ENCODE measurements at places on chromosomes 6 and 20.

- no peak for DNase-seq
Measured at GRCh38 chr6:151784441-151785214, 22.9 kb upstream of the ESR1 start.

DNA sequence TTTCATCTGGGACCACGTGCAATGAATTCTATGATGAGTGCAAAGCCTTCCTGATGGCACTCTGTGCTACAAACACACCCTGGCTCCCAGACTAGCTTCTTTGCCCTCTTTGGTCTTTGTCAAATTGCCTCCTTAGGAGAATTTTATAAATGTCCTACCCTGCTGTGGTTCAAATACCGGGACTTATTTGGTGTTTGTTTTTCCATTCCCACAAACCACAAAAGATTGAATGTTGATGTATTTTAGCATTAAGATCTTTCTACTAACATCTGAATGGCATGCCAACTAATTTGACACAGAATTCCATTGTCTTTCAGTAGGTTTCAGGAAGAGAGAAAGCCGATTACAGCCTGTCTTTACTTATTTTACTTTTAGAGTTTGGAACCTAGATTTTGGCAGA is 424.2 kb upstream of the SLC35B3 start:
- no peak for DNase-seq

DNA sequence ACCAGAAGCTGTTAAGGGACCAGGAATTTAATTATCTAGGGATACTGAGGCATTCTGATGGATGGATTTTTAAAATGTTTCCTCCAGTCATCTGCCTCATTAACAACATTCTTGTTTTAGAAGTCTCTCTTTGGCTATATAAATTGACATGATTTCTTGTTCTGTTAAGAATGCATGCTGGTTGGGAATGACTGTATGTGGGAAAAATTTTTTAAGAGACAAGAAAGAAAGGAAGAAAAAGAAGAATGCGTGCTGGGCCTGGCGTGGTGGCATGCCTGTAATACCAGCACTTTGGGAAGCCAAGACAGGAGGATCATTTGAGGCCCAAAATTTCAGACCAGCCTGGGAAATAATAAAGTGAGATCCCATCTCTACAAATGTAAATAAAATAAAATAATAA is 203.6 kb downstream of the GJA1 start:
- no peak for DNase-seq

DNA sequence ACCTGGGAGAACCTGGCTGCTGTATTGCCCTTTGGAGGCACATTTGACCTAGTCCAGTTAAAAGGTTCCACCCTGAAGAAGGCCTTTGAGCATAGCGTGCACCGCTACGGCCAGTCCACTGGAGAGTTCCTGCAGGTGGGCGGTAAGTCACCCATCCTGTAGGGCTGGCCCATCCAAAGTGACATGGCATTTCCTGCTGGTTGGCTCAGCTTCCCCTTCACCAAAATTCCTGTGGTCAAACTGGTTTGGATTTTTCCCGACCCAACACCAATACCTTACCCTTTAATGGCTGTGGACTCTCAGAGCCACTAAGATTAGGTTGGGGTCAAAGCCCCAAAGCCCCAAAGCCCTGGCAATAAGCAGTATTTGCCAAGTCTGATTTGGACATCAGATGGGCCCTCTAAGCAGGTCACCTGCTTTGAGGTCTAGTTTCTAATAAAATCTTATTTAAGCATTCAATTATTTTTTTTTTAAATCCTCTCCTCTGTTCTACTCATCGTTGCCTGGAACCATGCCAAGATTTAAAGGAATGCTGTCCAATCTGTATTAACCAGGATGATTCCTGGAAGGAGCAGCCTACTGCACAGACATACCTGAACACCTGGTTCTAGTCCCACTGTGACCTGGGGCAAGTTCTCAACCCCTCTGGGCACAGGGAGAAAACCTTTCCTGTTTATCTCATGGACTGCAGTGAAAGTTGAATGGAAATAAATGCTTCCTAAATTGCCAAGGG is 40.8 kb downstream of the NT5E start:
- DNase-seq: no peak

- DNase-seq: peak; percentile 76
Measured at GRCh38 chr6:24720131-24720603, 1.2 kb upstream of the C6orf62 start.

DNA sequence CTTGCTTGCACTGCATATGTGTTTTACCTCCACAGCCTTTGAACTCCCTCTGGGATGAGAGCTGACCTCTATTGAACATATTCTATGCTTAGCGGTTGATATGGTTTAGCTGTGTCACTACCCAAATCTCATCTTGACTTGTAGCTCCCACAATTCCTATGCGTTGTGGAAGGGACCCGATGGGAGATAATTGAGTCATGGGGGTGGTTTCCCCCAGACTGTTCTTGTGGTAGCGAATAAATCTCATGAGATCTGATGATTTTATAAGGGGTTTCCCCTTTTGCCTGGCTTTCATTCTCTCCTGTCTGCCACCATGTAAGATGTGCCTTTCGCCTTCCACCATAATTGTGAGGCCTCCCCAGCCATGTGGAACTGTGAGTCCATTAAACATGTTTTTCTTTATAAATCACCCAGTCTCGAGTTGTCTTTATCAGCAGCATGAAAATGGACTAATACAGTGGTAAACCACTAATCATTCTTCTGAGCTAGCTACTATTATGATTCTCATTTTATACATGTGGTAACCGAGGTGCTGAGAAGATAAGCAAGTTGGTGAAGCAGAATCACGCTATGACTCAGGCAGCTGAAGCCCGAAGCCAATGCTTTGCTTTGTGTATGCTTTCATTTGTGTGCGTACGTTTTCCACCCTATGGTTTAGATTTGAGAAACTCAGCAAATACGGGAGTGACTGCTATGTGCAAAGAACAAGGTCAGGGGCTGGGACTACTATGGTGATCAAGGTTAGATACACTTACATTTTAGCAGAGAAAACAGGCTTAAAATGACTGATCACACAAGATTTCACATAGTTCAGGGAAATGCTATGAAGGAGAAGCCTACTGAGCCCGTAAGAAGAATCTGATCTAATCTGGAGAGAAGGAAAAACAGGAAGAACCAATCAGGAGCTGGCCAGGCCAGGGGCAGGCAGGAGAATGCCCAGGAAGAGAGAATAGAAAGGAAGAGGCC is 363.5 kb downstream of the ESR1 start:
- DNase-seq: no peak
